Posterior cingulate gyrus (tissue), 11 donors: ENCODE measurements at places on chromosomes 2 and 18.
A peak's percentile ranks its signal among the peaks of the same experiment; 100 is the strongest.

DNA sequence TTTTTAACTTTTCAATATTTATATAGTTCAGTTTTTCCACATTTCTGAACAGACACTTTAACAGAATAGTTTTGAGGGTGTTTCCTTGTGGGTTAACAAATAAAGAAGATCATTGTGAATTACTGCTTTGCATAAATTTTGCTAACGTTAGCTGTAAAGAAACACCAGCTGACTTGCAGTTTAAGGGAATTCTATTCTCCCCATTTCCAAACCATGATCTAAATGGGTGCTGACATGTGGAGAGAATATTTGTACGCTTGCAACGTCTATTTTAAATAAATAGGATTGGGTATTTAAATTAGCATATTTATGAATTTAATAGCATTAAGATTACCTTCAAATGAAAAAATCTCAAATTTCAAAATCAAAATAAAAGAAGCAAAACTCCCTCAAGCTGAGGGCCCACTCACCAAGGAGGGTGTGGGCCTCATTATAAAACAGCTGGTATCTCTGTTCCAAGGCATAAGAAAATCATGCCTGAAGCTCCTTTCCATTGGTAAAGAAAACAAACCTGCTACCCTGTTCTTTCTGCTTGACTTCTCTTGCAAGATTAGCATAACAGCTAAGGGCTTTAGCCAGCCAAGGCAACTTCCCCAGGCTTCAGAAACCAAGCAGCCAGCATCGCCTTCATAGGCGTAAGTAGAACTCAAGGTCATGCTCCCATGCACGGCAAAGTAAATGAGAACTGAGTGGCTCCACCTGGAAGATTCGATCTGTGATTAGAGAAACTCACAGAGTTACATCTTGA lies 3.2 kb downstream of the MRO start:
- DNase-seq: no peak

GRCh38 chr18:13237073-13237472 lies 18.5 kb downstream of the LDLRAD4 start:
- DNase-seq: no peak

- no peak for DNase-seq
Measured at GRCh38 chr18:13389491-13390131, 171.1 kb downstream of the LDLRAD4 start.

- no peak for DNase-seq
Measured at GRCh38 chr2:120287183-120288015, 34.7 kb downstream of the RALB start.

GRCh38 chr18:54991981-54992380 lies 32.7 kb upstream of the CCDC68 start:
- DNase-seq: no peak

DNA sequence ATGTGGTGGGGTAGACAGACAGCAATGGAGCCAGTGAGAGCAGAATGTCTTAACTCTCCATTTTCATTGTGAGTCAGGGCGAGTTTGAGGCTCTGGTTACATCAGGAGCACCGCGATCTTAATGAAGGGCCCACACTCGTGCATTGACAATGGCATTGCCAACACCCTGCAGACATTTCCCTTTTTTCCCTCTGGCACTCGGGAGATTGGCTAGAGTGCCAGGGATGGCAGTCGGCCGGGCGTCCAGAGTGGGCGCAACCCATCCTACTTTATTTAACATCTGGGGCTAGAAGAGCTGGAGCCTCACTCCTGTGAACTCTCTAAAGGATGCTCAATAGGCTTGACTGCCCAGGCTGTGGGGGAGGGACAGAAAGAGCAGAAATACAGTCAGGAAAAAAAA lies 9.7 kb downstream of the PROKR1 start:
- DNase-seq: no peak

DNA sequence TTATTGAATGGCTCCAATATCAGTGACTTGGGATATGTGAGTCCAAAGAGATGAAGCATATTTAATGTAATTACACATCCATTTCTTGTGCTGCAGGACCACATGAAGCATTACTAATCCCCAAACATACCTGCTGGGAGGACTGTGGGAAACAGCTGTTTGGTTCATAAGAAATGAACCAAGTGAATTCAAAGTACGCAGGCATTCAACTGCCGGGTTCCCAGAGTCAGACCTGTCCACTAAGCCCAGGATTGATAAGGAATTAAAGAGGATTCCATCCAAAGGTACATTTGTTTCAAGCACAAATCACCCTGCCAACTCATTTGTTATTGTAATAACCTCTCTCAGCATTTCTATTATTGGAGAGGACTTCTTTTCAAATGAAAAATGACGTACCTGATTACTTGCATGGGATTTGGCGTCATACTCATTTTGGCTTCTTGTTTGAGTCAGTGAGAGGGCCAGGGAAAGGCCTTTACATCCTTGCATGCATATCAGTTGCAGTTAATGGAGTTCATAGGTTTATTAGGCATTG lies 230.7 kb downstream of the TXNL1 start:
- DNase-seq: no peak

GRCh38 chr2:25697559-25698341 lies 24.4 kb upstream of the DTNB start:
- no peak for DNase-seq

- no peak for DNase-seq
Measured at GRCh38 chr2:20803226-20803682, 19.6 kb downstream of the LDAH start.

DNA sequence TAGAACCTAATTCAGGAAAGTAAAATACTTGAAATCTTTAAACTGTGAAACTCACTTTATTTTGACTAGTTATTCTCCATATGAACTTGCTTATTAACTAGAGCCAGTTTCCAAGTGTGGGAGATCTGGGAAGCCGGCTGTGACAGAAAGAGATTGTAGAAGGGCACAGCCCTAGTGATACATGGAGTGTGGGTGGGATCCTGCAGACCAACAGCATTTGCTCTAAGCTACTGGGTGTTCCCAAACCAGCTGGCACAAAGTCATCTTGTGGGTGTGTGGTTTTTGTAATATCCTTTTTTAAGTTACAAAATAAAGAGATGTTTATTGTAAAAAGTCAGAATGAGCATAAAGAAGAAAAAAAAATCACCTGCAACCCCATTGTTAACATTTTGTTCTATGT lies 3.4 kb downstream of the DUSP19 start:
- peak; percentile 80 for DNase-seq

- DNase-seq: no peak
Measured at GRCh38 chr18:25614168-25614567, 262.2 kb upstream of the ZNF521 start.

DNA sequence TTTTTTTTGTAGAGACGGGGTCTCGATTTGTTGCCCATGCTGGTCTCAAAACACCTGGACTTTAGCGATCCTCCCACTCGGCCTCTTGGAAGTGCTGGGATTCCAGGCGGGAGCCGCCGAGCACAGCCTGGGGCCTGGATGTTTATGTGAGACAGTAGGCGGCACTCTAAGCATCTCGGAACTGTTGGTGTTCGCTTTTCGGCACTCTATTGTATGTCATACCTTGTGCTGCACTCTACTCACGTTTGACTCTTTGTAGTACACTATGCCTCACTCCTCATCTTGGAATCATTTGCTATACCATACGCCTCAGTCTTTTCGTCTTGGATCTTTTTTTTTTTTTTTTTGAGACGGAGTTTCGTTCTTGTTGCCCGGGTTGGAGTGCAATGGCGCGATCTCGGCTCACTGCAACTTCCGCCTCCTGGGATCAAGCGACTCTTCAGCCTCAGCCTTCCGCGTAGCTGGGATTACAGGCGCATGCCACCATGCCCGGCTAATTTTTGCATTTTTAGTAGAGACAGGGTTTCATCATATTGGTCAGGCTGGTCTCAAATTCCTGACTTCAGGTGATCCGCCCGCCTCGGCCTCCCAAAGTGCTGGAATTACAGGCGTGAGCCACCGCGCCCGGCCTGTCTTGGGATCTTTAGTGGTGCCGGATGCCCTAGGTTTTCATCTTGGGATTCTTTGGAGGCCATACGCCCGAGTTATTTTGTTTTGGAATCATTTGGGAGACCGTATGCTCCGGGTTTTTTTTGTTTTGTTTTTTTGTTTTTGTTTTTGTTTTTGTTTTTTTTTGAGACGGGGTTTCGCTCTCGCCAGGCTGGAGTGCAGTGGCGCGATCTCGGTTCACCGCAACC lies 24.2 kb upstream of the ZDBF2 start:
- DNase-seq: no peak

- DNase-seq: no peak
Measured at GRCh38 chr18:33923980-33924379, 300.7 kb downstream of the NOL4 start.

GRCh38 chr2:20208476-20208859 lies 16.5 kb downstream of the SDC1 start:
- DNase-seq: no peak

DNA sequence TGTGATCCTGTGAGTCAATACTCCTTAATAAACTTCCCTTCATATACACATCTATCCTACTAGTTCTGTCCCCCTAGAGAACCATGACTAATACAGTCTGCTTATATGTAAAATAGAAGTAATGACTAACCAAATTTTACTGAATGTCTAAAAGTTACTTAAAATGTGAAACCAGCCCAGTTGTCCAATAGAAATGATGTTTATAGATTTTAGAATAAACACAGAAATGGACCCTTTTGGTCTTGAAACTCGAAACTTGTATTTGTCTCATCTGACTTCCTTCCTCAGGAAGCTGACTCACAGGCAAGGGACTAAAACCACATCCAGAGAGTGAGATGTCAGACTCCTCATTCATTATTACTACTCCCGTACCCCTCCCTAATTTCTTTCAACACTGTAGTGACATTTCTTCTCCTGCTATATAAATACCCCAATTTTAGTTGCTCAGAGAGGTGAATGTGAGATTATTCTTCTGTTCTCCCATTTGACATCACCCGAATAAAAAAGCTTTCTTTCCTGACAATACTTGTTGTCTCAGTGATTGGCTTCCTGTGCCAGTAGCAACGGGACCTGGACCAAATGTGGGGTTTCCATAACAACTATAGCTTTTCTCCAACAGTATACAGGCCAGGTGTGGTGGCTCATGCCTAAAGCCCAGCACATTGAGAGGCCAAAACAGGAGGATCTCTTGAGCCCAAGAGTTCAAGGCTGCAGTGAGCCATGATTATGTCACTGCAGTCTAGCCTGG lies 486.0 kb downstream of the ERBB4 start:
- no peak for DNase-seq

DNA sequence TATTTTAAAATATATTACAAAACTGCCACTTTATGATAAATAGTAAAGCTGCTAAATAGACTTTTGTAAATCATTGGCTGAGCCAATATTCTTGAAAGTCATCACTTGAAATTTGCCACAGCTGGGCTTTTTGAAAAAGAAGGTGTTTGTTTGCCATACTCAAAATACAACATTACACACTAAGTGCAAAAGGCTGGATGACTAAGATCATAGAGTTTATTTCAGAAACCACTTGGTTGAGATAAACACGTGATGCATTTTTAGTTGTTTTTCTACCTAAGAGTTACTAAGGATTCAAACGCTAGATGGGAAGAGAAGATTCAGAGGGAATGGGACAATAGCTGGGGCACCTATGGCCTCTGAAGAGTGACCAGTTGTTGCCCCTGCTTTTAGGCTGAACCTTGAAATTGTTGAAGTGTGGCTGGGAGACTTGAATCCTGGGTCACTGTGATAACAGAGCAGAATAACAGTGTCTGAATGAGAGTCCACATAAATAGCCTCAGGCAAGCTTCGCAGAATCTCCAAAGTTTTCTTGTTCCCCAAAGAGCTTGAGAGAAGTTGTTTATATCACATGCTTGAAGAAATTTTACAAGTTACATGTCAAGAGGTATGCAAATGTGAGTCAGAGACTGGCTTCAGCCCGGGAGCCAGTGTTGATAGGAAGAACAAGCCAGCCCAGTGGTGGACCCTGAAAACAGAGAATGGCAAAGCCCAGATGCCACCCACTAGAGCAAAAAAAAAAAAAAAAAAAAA lies 409.8 kb downstream of the GPD2 start:
- no peak for DNase-seq

- no peak for DNase-seq
Measured at GRCh38 chr2:135985826-135986393, 484 bp upstream of the DARS1 start.

DNA sequence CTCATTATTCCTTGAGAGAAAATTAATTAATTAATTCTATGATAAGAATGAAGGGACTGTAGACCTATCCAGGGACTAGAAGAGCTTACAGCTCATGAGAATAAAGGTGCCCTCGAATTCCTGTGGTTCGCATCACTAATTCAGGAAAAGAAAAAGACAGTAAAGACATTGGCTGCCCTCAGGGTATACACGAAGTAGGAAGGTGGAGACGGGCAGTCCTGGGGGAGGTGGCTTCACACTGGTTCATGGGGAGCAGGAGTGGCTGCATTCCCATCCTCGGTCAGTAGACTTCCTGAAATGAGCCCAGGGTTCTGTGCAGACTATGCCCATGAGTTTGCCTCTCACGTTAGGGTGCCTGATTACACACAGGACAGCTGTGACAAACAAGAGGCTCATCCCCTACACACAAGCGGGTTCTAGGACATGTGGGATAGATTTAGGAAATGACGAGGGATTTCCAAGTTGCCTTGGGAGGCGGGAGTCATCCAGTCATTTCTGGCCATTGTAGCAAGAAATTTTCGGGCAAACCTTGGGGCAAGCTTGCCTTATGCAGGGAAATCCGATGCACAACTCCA lies 282.2 kb downstream of the CYP26B1 start:
- no peak for DNase-seq

- DNase-seq: no peak
Measured at GRCh38 chr2:11659115-11659475, 10.9 kb downstream of the NTSR2 start.

- no peak for DNase-seq
Measured at GRCh38 chr2:23042216-23042906, 342.6 kb upstream of the KLHL29 start.

- no peak for DNase-seq
Measured at GRCh38 chr18:24246143-24246542, 107.3 kb downstream of the CABYR start.

GRCh38 chr2:207635468-207636200 lies 10.4 kb upstream of the METTL21A start:
- DNase-seq: no peak

- DNase-seq: no peak
Measured at GRCh38 chr2:239598732-239599090, 197.9 kb upstream of the HDAC4 start.

GRCh38 chr2:106269591-106270291 lies 75.6 kb upstream of the UXS1 start:
- no peak for DNase-seq

- no peak for DNase-seq
Measured at GRCh38 chr2:111032721-111033429, 87.8 kb upstream of the BCL2L11 start.

DNA sequence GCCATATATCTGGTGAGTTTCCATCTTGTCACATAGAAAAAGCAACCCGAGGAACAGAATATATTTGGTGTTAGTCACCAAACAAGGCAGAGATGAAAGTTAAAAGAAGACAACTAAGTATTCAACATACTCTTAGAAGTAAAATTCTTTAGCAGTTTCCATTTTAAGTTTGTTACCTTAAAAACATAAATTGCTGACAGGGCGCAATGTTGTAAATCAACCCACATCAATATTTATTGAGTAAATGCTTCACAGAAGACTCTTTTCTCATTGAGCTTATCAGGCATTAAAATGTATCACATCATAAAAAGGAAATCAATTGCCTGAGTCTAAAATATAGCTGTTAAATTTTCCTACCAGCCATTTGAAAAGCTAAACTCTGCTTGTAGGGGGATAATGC lies 603.0 kb downstream of the FBXO15 start:
- DNase-seq: no peak

- no peak for DNase-seq
Measured at GRCh38 chr2:186460465-186460864, 25.6 kb upstream of the ZC3H15 start.
